ENCODE measurements at places on chromosomes 2 and 18. TPM values are rescaled to one million over a fixed set of nuclear protein-coding genes. Genes with fewer than 3 reads are reported as not detected.

DNA sequence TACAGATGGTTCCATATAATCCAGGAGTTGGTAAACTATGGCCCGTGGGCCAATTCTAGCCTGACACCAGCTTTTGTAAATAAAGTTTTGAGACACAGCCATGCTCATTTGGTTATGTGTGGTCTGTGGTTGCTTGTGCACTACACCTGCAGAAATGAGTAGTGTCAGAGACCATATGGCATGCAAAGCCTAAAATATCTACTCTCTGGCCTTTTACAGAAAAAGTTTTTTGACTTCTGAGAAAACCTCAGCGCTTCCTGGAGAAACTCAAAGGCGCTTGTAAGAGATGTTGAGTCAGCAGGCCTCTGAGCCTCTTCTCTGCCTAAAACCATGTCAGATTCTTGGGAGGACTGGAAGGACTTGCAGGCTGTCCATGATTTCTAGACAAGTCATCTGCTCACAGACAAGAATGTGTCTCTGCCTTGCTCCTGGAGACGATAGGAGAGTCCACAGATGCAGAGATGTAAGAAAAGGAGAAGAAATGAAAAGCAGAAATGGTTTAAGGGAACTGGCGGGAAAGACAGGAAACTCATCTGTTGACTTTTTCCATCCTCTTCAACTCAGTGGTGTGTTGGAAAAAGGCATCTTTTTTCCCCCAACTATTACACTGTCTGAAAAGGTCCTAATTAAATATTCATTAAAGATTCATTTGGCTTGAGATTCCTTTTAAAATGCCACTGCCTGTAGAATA is 5.2 kb downstream of the TTC39C start:
- DNase-seq = no peak
- H3K4me3 ChIP-seq = no peak overlapping the region
- H3K27me3 ChIP-seq = peaks cover 5% of the 10 kb centered on the region
- H3K36me3 ChIP-seq = no peaks in the 10 kb centered on the region

Gene LRRTM1
- 0.11 TPM for total RNA-seq

- no peak for DNase-seq
- H3K4me1 ChIP-seq = no peaks in the 10 kb centered on the region
- no peaks in the 10 kb centered on the region for H3K36me3 ChIP-seq
- H3K4me3 ChIP-seq = no peak overlapping the region
These were observed 84.9 kb downstream of the SOX11 start for GRCh38 chr2:5777131-5777535.

GRCh38 chr2:75456111-75456510 is 104.6 kb downstream of the EVA1A start:
- peaks cover 21% of the 10 kb centered on the region for H3K27me3 ChIP-seq
- DNase-seq = no peak
- no peak overlapping the region for H3K27ac ChIP-seq
- H3K36me3 ChIP-seq = no peaks in the 10 kb centered on the region
- no peaks in the 10 kb centered on the region for H3K4me1 ChIP-seq

GRCh38 chr18:6118080-6118479 is 222.8 kb upstream of the TMEM200C start:
- peaks cover 23% of the 10 kb centered on the region for H3K4me1 ChIP-seq
- no peak for DNase-seq
- H3K27me3 ChIP-seq = no peaks in the 10 kb centered on the region
- no peak overlapping the region for H3K27ac ChIP-seq

DNA sequence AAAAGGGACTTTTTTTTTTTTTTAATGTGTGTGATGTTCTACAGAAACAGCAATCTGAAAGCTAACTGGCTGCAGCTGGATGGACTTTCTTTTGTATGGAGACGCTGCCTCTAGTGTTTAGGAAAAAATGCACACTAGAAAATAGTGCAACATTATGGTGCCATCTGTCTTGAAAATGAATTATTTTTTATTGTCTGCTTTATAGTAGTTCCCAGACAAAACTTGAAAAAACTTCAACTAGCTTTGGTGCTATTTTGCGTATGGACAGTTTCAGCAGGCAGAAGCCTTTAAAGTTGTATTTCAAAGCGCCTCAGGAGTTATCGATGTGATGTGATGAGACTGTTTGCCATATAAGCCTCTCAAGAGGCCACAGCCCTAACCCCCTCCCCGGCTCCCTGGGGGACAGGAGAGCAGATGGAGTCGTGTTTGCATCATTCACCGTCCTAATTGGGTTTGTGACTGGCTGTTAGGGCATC is 86.9 kb downstream of the LTBP1 start:
- peaks cover 27% of the 10 kb centered on the region for H3K4me1 ChIP-seq
- H3K4me3 ChIP-seq = peak overlapping the region; percentile 43
- no peaks in the 10 kb centered on the region for H3K27me3 ChIP-seq
- no peaks in the 10 kb centered on the region for H3K36me3 ChIP-seq

GRCh38 chr18:6885006-6885481 is 155.5 kb downstream of the ARHGAP28 start:
- no peaks in the 10 kb centered on the region for H3K36me3 ChIP-seq
- no peak overlapping the region for H3K27ac ChIP-seq
- H3K4me1 ChIP-seq = no peaks in the 10 kb centered on the region
- no peak overlapping the region for H3K4me3 ChIP-seq

GRCh38 chr2:8277921-8278571 is 403.8 kb upstream of the ID2 start:
- H3K4me1 ChIP-seq = no peaks in the 10 kb centered on the region
- H3K4me3 ChIP-seq = peak overlapping the region; percentile 15
- no peaks in the 10 kb centered on the region for H3K36me3 ChIP-seq
- no peak for DNase-seq

GRCh38 chr2:43082111-43082894 is 144.1 kb downstream of the ZFP36L2 start:
- H3K4me3 ChIP-seq = no peak overlapping the region
- peak; percentile 82 for DNase-seq
- H3K36me3 ChIP-seq = no peaks in the 10 kb centered on the region
- H3K27ac ChIP-seq = peak overlapping the region; percentile 96
- H3K4me1 ChIP-seq = peaks cover 81% of the 10 kb centered on the region
- H3K27me3 ChIP-seq = no peaks in the 10 kb centered on the region

Gene SLC5A7
- not detected for total RNA-seq

Gene G6PC2
- not detected for total RNA-seq

- H3K4me1 ChIP-seq = peaks cover 7% of the 10 kb centered on the region
- H3K27ac ChIP-seq = no peak overlapping the region
- H3K4me3 ChIP-seq = no peak overlapping the region
- H3K27me3 ChIP-seq = no peaks in the 10 kb centered on the region
- H3K36me3 ChIP-seq = no peaks in the 10 kb centered on the region
- no peak for DNase-seq
These were observed 30.9 kb downstream of the EPHA4 start for GRCh38 chr2:221541131-221541735.

GRCh38 chr2:104262714-104263113 is 591.2 kb upstream of the POU3F3 start:
- no peak overlapping the region for H3K4me3 ChIP-seq
- no peaks in the 10 kb centered on the region for H3K4me1 ChIP-seq
- no peak for DNase-seq
- no peaks in the 10 kb centered on the region for H3K36me3 ChIP-seq

DNA sequence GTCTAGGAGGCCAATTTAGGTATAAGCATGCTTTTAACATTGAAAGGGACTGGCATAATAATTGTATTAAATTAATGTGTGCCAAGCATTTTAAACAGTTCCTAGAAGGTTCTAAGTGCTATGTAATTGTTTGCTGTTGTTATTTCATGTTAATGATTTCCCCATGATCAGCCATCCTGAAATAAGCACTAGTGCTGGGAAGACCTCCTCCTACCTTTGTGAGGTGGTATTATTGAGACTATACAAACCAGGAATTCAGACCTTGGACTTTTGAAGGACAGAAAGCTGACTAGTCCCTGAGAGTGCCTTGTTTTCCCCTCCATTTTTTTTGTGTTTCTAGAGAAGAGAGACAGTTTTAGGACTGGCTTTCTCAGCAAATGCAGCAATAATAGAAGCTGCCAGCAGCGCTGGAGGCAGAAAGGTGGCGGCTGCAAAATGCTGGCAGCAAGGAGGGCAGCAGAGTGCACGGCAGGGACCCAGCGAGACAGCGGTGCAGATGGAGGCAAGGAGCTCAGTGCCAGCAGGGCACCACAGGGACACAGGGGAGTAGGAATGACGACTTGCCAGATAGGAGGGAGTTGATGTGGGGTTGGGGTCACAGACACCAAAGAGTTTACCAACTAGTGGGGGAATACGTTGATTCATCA is 25.3 kb downstream of the NABP1 start:
- no peaks in the 10 kb centered on the region for H3K27me3 ChIP-seq
- no peak for DNase-seq
- no peak overlapping the region for H3K27ac ChIP-seq
- H3K4me1 ChIP-seq = no peaks in the 10 kb centered on the region
- H3K4me3 ChIP-seq = no peak overlapping the region
- H3K36me3 ChIP-seq = no peaks in the 10 kb centered on the region

Gene CXCR1
- total RNA-seq = 0.44 TPM

DNA sequence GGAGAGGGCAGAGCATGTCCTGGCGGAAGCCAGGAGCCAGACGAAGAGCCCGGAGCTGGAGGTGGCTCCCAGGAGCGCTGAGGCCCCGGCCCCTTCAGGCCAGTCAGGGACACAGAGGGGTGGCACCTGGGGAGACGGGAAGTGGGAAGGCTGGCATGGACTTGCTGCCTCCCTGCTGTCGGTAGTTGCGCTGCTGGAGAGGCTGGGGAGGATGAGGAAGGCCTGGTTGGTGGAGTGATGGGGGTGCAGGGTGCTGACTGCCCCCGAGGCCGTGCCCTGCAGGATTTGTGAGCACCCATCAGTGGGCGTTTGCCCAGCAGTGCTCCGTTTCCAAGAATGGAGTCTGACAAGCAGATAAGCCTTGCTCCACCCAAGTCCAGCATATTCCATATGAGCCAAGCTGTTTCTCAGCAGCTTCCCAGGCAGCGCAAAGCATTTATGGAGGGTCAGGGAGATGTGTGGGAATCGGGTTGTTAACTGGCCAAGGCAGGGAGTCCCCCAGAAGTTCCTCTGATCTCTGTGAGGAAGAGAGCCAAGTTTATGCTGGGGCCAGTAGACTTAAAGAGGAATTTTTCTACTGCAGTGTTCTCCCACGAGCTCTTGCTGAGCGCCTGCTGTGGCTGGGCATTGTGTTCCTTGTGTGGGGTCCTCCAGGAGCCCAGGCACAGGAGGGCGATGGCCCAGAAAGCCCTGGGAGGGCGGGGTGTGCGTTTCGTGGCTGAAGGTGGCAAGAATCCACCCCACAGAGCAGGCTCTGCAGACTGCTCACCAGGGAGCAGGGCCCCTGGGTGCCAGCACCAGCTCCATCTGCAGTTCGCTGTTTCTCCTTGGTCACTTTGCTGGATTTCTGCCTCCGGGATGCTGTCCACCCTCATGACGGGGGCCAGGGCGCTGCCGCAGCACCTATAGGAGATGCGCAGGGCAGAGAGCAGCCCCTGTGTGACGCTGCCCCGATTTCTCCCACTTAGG is 250.2 kb downstream of the ALPK2 start:
- peaks cover 14% of the 10 kb centered on the region for H3K4me1 ChIP-seq
- no peak overlapping the region for H3K27ac ChIP-seq
- H3K27me3 ChIP-seq = no peaks in the 10 kb centered on the region

DNA sequence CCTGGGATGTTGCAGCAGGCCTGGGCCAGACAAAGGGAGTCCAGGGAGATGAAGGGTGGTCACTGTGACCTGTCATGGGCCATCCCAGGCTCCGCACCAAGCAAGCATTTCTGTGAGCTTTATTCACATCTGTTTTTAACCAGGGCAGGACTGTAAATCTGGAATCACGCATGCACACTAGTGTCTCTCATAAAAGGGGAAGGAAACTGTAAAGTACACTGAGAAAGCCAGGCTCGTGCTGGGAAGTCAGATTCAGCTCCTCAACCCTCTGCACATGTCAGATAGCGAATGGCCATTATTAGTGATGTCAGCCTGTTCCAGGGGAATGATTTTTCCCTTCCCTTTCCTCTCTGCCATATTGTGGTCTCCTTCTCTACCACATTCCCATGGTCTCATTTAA is 818.6 kb upstream of the RAB6C start:
- H3K36me3 ChIP-seq = no peaks in the 10 kb centered on the region
- no peak overlapping the region for H3K4me3 ChIP-seq
- no peak overlapping the region for H3K27ac ChIP-seq
- DNase-seq = no peak

GRCh38 chr18:74775239-74775638 is 177.6 kb downstream of the ZNF407 start:
- H3K4me3 ChIP-seq = no peak overlapping the region
- DNase-seq = no peak
- no peak overlapping the region for H3K27ac ChIP-seq
- no peaks in the 10 kb centered on the region for H3K4me1 ChIP-seq

GRCh38 chr2:120430501-120430830 is 84.5 kb downstream of the INHBB start:
- no peaks in the 10 kb centered on the region for H3K4me1 ChIP-seq
- H3K27ac ChIP-seq = no peak overlapping the region
- H3K4me3 ChIP-seq = no peak overlapping the region
- no peaks in the 10 kb centered on the region for H3K36me3 ChIP-seq
- H3K27me3 ChIP-seq = peaks cover 53% of the 10 kb centered on the region

DNA sequence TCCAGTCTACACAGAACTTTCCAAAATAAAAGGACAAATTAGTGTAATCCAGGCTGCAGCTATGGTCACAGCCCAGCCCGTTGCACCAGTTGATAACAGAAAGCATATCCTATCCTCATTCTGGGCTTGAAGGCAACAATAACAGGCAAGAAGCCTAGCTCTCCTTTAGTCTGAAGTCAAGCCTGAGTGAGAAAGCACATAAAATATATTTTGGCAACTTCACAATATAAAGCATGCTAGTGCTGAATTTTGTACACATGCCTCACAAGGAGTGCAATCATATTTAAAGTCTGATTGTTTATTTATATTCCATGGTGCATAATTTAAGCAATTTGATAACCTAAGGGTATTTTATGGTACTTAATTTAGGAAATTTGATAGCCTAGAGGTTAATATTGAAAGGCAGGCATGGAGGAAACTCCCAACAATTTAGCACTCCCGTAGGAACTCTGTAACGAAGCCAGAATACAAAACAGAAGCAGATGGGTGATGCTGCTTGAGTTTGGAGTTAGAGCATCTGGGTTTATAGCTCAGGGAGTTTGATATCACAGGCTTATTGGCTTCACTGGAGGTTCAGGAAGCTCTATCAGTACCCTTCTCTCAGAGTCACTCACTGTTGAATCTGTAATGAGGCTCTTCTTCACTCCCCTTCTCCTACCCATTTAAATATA is 1199.1 kb upstream of the GYPC start:
- no peaks in the 10 kb centered on the region for H3K4me1 ChIP-seq
- no peaks in the 10 kb centered on the region for H3K36me3 ChIP-seq
- no peak overlapping the region for H3K27ac ChIP-seq
- H3K27me3 ChIP-seq = no peaks in the 10 kb centered on the region
- no peak overlapping the region for H3K4me3 ChIP-seq
- no peak for DNase-seq

GRCh38 chr2:137968477-137969417 is 4.5 kb downstream of the HNMT start:
- no peaks in the 10 kb centered on the region for H3K36me3 ChIP-seq
- H3K27ac ChIP-seq = peak overlapping the region; percentile 58
- H3K4me1 ChIP-seq = peaks cover 35% of the 10 kb centered on the region
- no peak for DNase-seq
- H3K4me3 ChIP-seq = no peak overlapping the region

GRCh38 chr2:120587279-120587996 is 148.2 kb upstream of the GLI2 start:
- H3K36me3 ChIP-seq = no peaks in the 10 kb centered on the region
- H3K4me1 ChIP-seq = peaks cover 11% of the 10 kb centered on the region
- no peak overlapping the region for H3K27ac ChIP-seq
- peaks cover 44% of the 10 kb centered on the region for H3K27me3 ChIP-seq

Data from left ventricle myocardium inferior (tissue), 1 donor.